ENCODE measurements at places on chromosomes 2 and 18. TPM values are rescaled to one million over a fixed set of nuclear protein-coding genes. Genes with fewer than 3 reads are reported as not detected.

The MOGAT1 gene
- not detected for total RNA-seq

The SIX2 gene
- total RNA-seq, result not detected

The C2orf76 gene
- 12.3 TPM for total RNA-seq

The IL36B gene
- not detected for total RNA-seq

The CYP20A1 gene
- 19.8 TPM for total RNA-seq

GRCh38 chr18:74367905-74368304 lies 52.3 kb downstream of the C18orf63 start:
- DNase-seq, result no peak

DNA sequence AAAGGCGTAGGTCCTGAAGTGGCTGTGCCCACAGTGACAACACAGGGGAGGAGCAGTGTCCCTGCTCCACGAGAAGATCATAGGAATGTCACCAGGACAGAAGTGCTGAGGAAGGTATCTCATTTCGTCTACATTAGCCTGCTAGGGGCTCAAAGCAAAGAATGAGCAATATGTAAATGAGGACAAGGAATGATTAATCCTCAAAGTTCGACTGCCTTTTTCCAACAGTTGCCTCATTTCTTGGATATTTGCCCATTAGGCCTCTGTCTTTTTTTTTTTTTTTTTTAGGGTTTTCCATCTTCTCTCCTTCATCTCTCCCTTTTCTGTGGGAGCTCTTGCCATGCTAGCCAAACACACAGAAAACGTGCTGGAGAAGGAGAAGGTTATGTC lies 105.2 kb upstream of the ARHGAP28 start:
- no peak for DNase-seq

- DNase-seq, result no peak
These were observed 600.0 kb downstream of the SLC4A3 start for GRCh38 chr2:220227266-220227920.

- no peak for DNase-seq
These were observed 162.6 kb upstream of the SIX3 start for GRCh38 chr2:44778671-44779476.

- no peak for DNase-seq
These were observed 14.1 kb downstream of the SLC66A3 start for GRCh38 chr2:11169333-11169732.

- no peak for DNase-seq
These were observed 322.1 kb upstream of the TANK start for GRCh38 chr2:160838147-160838546.

DNA sequence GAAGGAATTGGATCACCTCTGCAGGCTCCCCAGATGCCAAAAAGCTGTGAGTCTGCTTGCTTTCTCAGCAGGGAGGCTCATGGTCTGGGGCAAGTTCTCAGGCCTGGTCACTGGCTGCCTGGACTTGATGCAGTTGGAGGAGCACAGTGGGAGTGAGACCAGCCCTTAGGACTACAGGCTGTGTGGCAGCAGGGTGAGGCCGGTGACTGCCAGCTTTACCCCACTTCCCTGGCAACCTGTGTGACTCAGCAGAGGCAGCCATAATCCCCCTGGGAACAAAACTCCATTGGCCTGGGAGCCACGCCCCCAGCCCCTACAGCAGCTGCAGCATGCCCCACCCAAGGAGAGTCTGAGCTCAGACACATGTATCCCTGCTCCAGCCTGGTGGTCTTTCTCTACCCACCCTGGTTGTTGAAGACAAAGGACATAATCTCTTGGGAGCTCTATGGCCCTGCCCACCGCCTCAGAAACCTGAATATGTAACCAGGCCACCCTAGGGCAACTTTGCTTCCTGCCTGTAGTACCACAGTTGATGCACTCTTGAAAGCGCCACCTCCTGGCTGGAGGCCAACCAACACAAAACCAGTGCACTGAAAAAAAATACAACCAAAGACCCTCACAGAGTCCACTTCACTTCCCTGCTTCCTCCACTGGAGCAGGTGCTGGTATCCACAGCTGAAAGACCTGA lies 106.8 kb upstream of the SPATS2L start:
- DNase-seq, result no peak

- no peak for DNase-seq
These were observed 125.5 kb upstream of the NETO1 start for GRCh38 chr18:72993250-72993649.

GRCh38 chr2:230411570-230412370 lies 4.2 kb upstream of the SP100 start:
- DNase-seq, result peak; percentile 80

- no peak for DNase-seq
These were observed 259.0 kb upstream of the ERBB4 start for GRCh38 chr2:212797484-212798205.

GRCh38 chr2:147026664-147027295 lies 818.0 kb upstream of the ACVR2A start:
- no peak for DNase-seq

GRCh38 chr18:80132180-80132812 lies 23.2 kb downstream of the ADNP2 start:
- no peak for DNase-seq

- no peak for DNase-seq
These were observed 132.0 kb downstream of the MEP1B start for GRCh38 chr18:32321826-32322225.

DNA sequence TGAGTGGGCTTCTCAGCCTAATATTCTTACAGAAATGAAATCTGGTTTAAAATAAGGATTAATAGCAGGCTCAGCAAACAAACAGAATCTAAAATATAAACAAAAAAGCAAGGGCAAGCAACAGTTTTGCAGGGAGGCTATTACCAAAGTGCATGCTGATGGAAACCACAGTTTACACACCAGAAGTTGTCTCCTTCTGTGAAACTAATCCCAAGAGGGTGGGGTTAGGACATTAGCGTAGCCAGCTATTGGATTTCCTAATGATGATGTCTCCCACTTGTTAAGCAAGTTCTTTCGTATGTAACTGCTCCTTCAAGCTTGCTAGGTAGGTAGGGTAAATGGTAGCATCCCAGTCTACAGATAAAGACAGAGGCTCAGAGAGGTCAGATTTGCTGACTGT lies 65.0 kb upstream of the TSPYL6 start:
- no peak for DNase-seq
